Stomach (tissue), 19 donors: ENCODE measurements at places on chromosomes 1 and 21.

- peak; percentile 63 for DNase-seq
- H3K27ac ChIP-seq, result no peak overlapping the region
- no peaks in the 10 kb centered on the region for H3K36me3 ChIP-seq
- no peak overlapping the region for H3K4me3 ChIP-seq
- no peaks in the 10 kb centered on the region for H3K27me3 ChIP-seq
These were observed 74.7 kb downstream of the NTPCR start for GRCh38 chr1:233025157-233025556.

DNA sequence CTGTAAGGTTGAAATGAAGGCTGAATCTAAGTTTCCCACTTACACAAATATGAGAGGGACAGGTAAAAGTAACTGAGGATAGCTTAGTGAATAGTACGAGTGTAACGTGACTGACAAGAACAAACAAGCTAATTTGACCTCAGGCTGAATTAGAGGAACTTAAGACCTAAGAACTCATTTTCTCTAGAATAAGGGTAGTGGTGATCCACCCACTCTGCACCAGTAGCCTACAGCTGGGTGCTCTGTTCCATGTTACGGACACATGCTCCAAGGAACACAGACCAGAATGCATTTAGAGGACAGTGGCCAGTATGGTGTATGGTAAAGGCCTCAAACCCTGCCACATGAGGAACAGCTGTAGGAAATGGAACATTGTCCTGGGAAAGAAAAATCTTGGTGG, 14.9 kb upstream of the TMEM9 start:
- DNase-seq, result no peak
- no peak overlapping the region for H3K27ac ChIP-seq
- no peak overlapping the region for H3K4me3 ChIP-seq
- peaks cover 16% of the 10 kb centered on the region for H3K4me1 ChIP-seq
- no peaks in the 10 kb centered on the region for H3K36me3 ChIP-seq

DNA sequence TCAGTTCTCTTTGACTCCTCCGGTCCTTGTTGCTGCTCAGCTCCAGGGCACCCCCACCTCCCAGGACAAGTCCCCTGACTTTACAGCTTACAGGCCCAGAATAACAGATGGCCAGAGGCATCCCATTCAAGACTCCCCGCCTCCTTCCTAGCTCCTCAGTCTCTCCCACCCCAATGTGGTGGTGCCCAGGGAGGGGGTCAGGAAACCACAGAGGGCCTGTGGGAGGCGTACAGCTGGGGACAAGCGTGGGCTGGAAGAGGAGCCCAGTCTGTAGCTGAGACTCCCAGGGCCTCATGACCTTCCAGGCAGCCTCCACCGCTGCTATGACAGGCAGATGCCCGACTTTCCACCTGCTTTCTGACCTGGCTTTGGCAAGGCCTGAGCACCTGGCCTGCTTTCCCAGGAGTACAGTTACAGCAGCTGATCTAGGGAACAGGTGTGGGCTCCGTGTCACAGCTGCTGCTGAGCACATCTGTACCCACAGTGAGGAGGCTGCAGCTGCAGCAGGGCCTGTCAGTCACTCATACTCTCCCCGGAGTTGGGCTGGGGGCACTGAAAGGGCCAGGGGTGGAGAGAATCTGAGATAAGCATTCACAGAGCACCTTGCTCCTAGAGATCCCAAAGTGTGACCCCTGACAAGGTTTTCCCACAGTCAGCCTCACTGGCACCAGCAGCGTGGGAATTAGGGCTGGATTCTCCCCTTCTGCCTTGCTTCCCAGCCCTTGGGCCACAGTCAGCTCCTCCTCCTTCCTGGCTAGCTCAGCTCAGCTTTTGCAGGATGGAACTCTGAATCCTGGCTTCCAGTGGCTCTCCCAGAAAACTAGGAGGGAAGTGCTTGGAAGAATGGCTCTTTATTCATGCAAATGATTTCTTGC, 7.1 kb upstream of the NAV1 start:
- no peaks in the 10 kb centered on the region for H3K36me3 ChIP-seq
- no peak overlapping the region for H3K4me3 ChIP-seq
- peaks cover 10% of the 10 kb centered on the region for H3K27me3 ChIP-seq
- peaks cover 8% of the 10 kb centered on the region for H3K4me1 ChIP-seq

DNA sequence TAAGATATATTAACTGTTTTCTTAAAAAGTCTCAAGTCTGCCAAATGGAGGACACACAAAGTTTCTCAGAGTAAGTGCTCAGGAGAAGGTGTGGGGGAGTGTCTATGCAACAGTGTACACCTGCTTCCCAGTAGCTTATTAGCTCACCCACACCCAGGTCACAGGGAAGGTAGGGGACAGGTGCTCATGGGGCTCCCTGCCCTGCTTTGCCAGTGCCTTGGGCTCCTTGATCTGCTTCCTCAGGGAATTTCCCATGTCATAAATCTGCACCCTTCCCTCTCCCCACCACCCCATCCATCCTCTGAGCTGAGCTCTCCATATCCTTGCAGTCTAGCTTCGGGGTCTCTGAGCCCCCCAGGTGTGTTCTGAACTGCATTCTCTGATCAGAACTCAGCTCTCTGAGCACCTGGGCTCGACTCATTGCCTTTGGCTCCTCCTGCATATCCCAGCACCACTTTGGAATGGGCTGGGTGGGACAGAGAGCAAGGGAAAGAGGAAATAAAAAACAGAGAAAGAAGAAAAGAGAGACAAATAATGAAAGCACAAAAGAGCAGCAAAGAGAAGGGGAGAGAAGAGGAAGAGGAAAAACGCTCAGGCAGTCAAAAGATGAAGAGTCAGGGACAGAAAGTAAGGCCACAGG, 87.0 kb upstream of the ATP1B1 start:
- H3K4me1 ChIP-seq, result no peaks in the 10 kb centered on the region
- H3K27ac ChIP-seq, result no peak overlapping the region
- H3K27me3 ChIP-seq, result no peaks in the 10 kb centered on the region
- H3K4me3 ChIP-seq, result no peak overlapping the region

GRCh38 chr1:181548497-181548896, 65.2 kb downstream of the CACNA1E start:
- no peaks in the 10 kb centered on the region for H3K36me3 ChIP-seq
- no peak for DNase-seq

GRCh38 chr1:147215540-147215916, 9.6 kb downstream of the FMO5 start:
- H3K36me3 ChIP-seq, result peaks cover 32% of the 10 kb centered on the region
- peaks cover 13% of the 10 kb centered on the region for H3K4me1 ChIP-seq
- DNase-seq, result peak; percentile 30
- H3K4me3 ChIP-seq, result no peak overlapping the region
- no peak overlapping the region for H3K27ac ChIP-seq

DNA sequence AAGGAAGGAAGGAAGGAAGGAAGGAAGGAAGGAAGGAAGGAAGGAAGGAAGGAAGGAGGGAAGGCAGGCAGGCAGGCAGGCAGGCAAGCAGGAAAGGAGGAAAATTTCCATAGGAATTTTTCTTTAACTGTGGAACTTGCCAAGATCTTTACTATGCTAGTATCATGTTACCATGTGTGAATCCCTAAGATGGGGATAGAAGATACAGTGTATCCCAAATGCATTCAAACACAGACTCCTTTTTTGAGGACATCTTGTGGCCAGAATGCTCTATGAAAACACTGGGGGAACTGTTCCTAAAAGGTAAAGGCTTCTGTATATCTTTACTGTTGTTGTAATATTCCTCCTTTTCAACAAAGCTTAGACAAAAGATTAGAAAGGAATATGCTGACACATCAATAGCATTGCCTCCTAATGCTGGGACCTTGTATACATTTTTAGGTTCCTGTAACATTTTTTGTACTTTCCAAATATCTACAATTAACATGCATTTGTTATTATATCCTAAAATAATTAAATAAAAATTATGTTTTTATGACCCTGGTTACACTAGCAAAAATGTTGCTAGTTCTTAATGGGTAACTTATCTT, 20.6 kb downstream of the CCDC190 start:
- DNase-seq, result no peak
- H3K27me3 ChIP-seq, result no peaks in the 10 kb centered on the region
- H3K4me1 ChIP-seq, result no peaks in the 10 kb centered on the region
- no peaks in the 10 kb centered on the region for H3K36me3 ChIP-seq

- no peaks in the 10 kb centered on the region for H3K27me3 ChIP-seq
- H3K36me3 ChIP-seq, result no peaks in the 10 kb centered on the region
- H3K4me3 ChIP-seq, result no peak overlapping the region
- no peak for DNase-seq
These were observed 166.6 kb downstream of the DSCAM start for GRCh38 chr21:40680311-40680710.
